ENCODE measurements at places on chromosomes 6 and 20.

DNA sequence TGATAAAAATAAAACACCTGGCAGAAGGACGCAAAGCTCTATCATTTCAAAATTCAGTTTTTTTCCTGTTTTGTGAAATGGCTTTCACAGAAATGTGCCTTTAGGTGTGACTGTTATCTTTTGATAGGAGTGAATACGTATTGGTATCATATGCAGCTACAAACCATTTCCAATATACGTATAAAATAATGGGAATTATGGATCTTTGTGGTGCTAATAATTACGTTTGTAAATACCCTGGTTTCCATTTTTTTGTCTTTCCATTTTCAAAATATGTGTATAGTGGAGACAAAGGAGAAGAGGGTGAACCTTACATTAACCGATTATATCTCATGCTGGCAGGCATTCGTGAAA lies 108.7 kb upstream of the GMDS start:
- no peak for DNase-seq

- DNase-seq = no peak
These were observed 33.4 kb upstream of the IPCEF1 start for GRCh38 chr6:154390034-154390433.

DNA sequence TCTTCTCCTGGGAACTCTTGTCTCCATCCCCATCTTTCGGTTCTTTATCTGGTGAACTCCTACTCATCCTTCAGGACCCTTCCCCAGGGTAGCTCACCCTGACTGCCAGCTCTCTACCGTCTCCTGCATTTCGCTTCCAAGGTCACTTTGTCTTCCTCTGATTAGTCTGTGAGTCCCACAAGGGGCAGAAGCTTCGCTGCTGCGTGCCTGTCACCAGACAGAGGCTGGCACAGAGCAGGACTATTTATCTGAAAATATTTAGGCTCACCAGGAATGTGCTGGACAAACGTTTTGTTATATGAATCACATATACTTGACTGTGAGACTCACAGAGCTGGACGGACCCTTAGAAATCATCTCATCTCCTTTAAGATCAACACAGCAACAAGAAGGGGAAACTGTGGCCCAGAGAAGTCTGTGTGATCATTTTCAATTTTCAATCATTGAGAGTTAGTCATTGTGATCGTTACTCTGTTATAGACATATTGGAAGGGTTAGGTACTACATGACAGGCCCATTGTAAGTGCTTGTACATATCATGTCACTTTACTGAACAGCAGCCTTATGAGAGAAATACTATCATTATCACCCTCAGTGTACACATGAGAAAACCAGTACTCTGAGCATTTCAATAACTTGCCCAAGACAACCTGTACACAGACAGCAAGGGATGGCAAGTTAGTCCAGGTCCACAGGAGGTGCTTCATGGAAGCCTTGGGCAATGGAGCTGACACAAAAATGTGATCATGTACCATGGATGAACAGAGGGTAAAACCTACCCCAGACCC lies 51.4 kb downstream of the JPH2 start:
- DNase-seq = no peak

- no peak for DNase-seq
These were observed 5.3 kb upstream of the CNKSR3 start for GRCh38 chr6:154515826-154516225.

DNA sequence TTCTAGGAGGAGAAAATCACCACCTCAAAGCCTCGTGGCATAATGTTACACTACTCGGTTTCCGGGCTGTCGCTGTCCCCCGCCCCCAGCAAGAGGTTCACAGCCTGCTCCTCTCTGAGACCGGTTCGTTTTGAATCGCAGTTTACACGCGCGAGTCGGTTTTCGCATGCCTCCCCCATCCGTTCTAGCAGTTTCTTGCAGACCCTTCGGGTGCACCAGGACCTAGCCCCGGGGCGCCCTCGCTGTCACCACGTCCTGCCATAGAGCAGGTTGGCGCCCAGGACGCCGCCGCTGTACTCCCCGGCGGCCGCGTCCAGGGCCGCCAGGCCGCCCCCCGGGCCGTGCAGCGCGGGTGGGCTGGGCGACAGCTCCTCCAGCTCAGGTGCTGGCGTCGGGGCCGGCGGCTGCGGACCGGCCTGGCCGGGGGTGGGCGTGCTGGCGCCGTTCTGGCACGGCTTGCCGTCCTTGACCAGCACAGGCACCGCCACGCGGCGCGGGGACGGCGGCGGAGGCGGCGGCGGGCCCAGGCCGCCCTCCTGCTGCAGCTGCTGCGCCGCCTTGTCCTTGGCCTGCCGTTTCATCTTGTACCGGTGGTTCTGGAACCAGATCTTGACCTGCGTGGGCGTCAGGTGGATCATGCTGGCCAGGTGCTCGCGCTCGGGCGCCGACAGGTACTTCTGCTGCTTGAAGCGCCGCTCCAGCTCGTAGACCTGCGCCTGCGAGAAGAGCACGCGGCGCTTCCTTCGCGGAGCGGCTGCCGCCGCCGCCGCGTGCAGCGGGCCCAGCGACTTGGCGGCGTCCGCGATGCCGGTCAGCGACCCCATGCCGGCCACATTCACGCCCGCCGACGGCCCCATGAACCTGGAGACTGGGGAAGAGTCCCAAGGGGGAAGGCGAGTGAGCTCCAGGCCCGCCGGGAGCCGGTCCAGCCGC lies 1.4 kb downstream of the NKX2-4 start:
- no peak for DNase-seq

- no peak for DNase-seq
These were observed 222.1 kb downstream of the BCAS1 start for GRCh38 chr20:53848304-53848703.

GRCh38 chr6:162343936-162344645 lies 383.5 kb downstream of the PRKN start:
- DNase-seq = no peak

DNA sequence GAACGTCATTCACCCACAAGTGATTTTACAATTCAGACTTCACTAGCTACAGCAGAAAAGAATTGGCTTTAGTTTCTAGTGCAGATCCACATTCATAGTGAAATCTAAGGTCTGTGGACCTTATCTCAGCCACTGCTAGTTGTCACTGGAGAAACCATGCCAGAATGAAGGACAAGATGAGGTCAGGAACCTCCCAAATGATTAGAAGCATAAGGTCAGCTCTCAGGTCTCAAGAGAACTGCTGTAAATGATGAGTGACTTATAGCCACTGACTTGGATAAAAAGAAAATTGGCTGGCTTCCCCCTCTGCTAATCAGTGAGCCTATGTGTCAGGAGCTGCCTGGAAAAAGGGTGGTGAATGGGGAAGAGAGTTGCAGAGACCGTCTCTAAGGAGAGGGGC lies 265.3 kb upstream of the BMP2 start:
- no peak for DNase-seq

GRCh38 chr6:40788661-40789655 lies 201.8 kb upstream of the LRFN2 start:
- no peak for DNase-seq

DNA sequence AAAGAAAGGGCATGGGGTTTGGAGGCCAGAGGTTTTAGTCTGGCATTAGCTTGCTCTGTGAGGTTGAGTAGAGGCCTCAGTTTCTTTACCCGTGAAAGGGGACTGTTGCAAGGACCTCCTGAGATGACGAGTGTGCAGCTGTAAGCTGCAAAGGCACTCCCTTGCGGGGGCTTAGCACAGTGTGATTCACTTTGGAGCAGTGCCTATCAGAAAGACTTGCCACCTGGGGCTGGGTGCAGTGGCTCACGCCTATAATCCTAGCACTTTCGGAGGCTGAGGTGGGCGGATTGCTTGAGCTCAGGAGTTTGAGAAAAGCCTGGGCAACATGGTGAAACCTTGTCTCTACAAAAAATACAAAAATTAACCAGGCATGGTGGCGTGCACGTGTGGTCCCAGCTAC lies 7.5 kb upstream of the BAK1 start:
- DNase-seq = no peak

- DNase-seq = no peak
These were observed 464.9 kb upstream of the SOX4 start for GRCh38 chr6:21128601-21129000.

DNA sequence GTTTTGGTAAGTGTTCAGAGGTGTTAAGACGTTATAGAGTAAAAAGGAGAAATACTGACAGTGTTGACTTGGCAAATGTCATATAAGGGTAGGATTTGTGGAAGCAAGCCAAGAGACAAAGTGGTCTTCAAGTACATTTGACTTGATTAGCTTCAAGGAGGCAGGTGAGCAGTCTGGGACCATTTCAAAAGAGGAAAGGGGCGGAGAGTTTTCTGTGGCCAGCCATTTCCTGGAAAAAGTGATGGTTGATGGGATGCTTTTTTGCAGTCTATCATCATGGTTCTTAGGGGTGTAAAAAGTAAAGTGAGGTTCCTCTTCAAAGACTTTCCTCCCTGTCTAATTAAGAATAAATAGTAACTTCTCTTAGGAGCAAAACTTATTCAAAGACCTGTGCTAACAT lies 28.7 kb downstream of the FKBP1A start:
- no peak for DNase-seq

GRCh38 chr6:113031591-113032238 lies 684.6 kb downstream of the RFPL4B start:
- DNase-seq = no peak

DNA sequence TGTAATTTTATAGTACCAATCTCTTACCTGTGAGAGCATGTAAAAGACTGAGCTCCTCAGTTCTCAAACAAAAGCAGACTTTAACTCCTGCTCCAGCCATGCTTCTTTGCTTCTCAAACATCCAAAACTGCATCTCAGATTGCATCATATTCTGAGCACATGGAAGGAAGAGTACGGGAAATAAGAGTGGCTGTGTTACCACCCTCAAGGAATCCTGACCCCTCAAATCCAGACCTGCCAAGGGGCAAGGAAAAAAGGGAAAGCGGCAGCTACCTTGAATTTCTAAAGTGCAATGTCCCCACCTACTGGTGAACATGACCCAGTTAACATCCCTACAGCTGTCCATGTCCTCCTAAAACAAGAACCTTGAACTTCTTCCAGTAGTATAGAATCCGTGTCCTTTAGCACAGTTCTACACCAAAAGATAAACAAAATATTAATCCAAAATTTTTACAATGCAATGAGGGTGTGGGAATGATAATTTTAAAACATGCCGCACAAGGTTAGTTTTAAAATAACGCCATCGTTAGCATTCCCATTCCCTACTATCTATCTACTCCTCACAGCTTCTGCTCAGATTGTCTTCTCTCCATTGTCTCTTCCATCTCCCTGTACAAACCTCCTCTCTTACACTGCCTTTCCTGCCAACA lies 34.1 kb upstream of the HLA-DQB1 start:
- DNase-seq = peak; percentile 60

DNA sequence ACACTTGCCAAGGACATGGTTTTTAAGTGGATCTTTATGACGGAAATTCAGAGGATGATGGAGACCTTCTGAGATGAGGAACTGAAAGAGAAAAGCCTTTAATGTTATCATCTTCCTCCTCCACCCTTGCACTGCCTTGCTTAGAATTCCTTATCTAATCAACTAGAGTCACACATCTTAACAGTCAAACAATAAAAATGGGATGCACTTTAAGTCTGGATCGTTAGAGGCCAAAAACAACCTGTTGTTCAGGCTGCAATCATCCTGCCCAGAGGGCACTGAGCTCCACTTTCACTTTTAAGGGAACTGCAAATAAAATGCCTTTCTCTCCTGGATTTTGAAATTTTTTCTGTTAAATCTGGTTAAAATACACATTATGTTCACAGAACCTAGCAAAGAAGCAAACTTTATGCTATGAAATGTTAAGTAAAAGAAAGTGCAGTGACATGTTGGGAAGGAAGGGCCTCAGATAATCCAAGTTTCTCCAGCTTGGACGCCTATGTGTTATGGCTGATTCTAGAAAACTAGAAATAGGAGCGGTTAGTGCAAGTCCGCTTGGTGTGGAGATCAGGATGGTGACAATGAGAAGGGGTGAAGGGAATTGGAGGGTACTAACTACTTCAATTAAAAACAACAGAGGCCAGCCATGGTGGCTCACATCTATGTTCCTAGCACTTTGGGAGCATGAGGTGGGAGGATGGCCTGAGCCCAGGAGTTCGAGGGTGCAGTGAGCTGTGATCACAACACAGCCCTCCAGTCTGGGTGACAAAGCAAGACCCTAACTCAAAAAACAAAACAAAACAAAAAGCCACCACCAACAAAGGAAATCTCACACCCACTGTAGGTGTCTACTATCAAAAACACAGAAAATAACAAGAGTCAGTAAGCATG lies 66.4 kb upstream of the KIF13A start:
- no peak for DNase-seq

DNA sequence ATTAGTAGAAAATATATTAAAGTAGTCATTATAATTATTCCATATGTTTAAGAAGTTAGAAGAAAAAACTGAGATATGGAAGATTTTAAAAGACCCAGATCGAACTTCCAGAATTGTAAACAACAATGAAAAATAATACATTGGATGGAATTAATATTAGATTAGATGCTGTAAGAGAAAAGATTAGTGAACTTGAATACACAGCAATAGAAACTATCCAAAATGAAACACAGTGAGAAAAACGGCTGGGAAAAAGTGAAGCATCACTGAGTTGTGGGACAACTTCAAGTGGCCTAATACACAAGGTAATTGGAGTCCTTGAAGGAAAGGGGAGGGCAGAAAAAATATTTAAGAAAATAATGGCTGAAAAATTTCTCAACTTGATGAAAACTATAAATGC lies 4.2 kb upstream of the TTBK1 start:
- DNase-seq = no peak

DNA sequence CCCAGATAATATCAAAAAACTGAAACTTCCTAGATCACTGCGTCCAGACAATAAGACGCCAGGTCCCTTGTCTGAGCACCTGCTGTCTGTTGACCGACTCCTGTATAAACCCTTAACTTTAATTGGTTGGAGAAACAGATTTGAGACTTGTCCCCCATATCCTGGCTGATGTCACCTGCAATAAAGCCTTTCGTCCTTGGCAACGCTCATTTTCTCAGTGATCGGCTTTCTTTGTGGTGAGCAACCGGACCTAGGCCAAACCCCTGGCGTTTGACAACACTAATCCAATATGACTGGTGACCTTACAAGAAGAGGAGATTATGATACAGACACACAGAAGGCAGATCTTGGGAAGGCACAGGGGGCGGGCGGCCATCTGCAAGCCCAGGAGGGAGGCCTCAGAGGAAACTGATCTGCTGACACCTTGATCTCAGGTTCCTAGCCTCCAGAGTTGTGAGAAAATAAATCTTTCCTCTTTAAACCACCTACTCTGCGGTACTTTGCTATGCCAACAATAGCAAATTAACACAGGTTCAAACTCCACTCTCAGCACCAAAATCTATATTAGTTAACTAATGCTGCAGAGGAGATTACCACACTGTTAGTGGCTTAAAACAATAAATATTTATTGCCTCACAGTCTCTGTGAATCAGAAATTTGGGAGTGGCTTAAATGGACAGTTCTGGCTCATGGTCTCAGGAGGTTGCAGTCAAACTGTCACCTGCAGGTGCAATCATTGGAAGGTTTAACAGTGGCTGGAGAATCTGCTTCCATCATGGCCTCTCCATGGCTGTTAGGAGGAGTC lies 178.7 kb downstream of the OTOR start:
- no peak for DNase-seq

GRCh38 chr6:54629131-54629530 lies 217.4 kb upstream of the FAM83B start:
- no peak for DNase-seq

GRCh38 chr20:20261159-20261558 lies 106.7 kb upstream of the INSM1 start:
- DNase-seq = no peak

GRCh38 chr6:85114581-85114935 lies 335.3 kb upstream of the NT5E start:
- DNase-seq = no peak

All from iPS DF 19.7 (cell line).